ENCODE measurements at places on chromosomes 1 and 21.

GRCh38 chr1:113663165-113663951 lies 95.9 kb downstream of the PHTF1 start:
- DNase-seq = no peak

GRCh38 chr1:57483954-57484353 lies 60.1 kb upstream of the DAB1 start:
- peak; percentile 31 for DNase-seq

GRCh38 chr1:26537951-26538352 lies 8.4 kb downstream of the RPS6KA1 start:
- DNase-seq = peak; percentile 76

GRCh38 chr1:207405814-207406213 lies 48.3 kb upstream of the CR2 start:
- DNase-seq = no peak

- DNase-seq = no peak
Measured at GRCh38 chr21:44569861-44570517, 3.5 kb upstream of the KRTAP10-4 start.

GRCh38 chr1:246705368-246705767 lies 18.8 kb upstream of the SCCPDH start:
- peak; percentile 59 for DNase-seq

GRCh38 chr1:24724345-24725208 lies 20.7 kb upstream of the CLIC4 start:
- peak; percentile 70 for DNase-seq

GRCh38 chr21:27536319-27536718 lies 569.4 kb upstream of the ADAMTS5 start:
- no peak for DNase-seq

GRCh38 chr1:87362063-87362833 lies 33.6 kb downstream of the LMO4 start:
- DNase-seq = no peak

GRCh38 chr1:51922040-51922439 lies 43.5 kb upstream of the NRDC start:
- DNase-seq = no peak

DNA sequence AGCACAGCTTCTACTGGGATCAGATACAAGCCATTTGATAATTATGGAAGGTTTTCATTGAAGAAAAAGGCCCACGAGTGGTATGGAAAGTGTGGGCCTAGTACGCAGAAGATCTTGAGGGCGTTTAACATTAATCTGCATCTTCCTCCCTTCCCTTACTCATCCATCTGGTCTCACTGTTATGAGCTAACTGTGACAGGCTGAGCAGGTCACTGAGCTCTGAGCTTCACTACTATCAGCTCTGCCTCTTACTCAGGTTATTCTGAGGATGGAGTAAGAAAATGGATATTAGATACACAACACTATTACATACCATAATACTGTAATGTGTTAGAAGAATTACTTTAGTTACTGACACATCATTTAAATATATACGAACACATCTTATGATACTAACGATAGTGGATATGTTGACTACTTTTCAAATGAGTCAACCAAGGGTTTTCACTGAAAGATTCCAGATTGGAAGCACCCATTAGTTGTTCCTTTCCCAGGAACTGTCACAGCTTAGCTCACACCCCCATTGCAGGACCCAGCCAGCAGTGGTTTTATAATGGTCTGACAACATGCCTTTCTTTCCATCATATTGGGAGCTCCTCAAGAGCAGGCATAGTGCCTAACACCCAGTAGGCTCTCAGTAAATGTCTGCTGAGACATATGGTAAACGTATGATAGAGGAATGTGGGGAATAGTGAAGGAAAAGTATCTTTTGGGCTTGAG lies 97.8 kb upstream of the C8B start:
- DNase-seq = no peak

- DNase-seq = no peak
Measured at GRCh38 chr1:50836117-50836516, 124.0 kb downstream of the FAF1 start.
